Epithelial cell of prostate (primary cell): ENCODE measurements at places on chromosomes 7 and 10.

DNA sequence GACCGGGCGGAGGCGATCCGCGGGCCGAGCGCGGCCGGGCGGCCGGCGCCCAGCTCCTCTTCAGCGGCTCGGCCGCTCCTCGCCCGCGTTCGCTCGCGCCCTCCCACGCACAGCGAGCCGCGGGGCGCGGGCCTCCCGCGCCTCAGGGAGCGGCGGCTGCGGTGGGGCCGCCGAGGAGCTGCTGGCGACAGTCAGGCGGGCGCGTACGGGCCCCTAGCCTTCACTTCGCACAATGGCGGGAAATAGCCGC is at the start of gene MCMBP:
Gene MCMBP (minus strand): TSS at position 234 of the 250 bp plus-strand sequence. CDS start 259 bp downstream, outside the sequence.
- DNase-seq: no peak

- no peak for DNase-seq
Observed at GRCh38 chr7:19202599-19202998, 57.4 kb upstream of the FERD3L start.

- DNase-seq: no peak
Observed at GRCh38 chr10:11515596-11516430, 95.6 kb downstream of the USP6NL start.

- no peak for DNase-seq
Observed at GRCh38 chr10:117689566-117689965, 147.0 kb downstream of the EMX2 start.

GRCh38 chr10:31383810-31384588 is 65.0 kb downstream of the ZEB1 start:
- DNase-seq: no peak

DNA sequence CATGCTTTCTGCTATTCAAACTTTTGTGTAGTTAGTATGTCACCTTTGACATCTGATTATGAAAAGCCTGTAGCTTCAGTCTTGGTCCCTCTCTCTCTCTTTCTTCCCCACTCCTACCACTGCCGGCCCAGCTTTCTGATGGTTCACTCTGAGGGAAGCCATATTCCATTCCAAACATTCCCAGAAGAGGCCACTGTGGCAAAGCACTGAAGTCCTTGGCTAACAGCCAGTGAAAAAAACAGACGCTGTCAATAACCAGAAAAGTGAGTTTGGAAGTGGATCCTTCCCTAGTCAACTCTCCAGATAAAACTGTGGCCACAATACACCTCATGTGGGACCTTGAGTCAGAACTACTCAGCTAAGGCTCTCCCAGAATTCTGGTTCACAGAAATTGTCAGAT is 950.7 kb upstream of the PHF14 start:
- DNase-seq: no peak

GRCh38 chr10:62647375-62648092 is 157.0 kb upstream of the ADO start:
- no peak for DNase-seq

- no peak for DNase-seq
Observed at GRCh38 chr10:311901-312665, 176.8 kb downstream of the ZMYND11 start.

- DNase-seq: no peak
Observed at GRCh38 chr10:13291821-13292773, 7.8 kb downstream of the PHYH start.

DNA sequence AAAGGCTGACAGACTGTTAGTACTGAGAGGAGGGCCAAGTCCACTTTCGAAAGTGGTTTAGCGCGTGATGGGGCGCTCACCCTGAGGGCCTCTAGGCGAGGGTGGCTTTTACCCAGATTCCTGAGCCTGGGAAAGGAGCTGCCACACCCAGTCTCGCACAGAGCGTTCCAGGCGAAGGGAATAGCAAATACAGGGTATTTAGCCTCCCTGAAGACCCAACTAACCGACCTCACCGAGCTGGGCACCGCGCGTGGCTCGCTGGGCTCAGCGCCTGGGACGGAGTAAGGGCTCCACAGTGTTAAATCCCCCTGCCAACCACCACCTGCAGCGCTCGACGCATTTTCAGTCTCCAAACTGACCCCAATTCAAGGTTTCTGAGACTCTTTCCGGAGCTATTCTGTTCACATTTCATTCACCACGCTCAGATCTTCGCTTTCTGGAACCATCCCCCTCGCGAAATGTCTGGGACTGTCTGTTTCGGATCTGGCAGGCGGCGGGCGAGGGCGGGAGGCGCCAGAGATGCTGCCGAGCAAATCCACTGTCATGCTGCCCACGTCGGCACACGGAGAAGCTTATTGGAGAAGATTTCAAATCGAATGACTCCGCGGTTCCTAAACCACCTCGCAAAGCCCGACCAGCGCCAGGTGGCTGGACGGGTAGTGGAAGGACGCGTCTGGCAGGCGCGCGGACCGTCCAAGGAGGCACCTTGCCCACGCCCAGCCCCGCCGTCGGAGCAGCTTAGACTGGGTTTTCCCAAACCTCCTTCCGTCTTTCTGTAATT is 1.4 kb upstream of the OSBPL3 start:
- DNase-seq: no peak

- no peak for DNase-seq
Observed at GRCh38 chr10:47349941-47350371, 1.8 kb downstream of the RBP3 start.

DNA sequence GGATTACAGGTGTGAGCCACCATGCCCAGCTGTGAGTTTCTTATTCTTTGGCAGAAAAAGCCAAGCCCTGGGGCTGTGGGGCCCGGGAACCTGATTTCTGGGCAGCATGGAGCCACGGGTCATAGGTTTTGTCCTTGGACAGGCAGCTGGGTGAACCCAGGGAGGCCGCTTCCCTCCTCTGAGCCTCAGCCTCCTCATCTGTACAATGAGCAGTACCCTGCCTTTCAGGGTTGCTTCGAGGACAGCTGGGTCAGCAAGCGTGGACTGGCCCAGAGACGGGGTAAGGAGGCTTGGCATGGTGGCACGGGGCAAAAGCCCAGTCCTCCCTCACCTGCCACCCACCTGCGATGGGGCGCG is 84.1 kb upstream of the GNA12 start:
- no peak for DNase-seq

GRCh38 chr10:71547876-71548846 is 151.4 kb downstream of the CDH23 start:
- no peak for DNase-seq

GRCh38 chr7:3835109-3835508 is 534.1 kb downstream of the SDK1 start:
- peak; percentile 5 for DNase-seq

- DNase-seq: no peak
Observed at GRCh38 chr10:3701491-3701890, 83.5 kb downstream of the KLF6 start.

DNA sequence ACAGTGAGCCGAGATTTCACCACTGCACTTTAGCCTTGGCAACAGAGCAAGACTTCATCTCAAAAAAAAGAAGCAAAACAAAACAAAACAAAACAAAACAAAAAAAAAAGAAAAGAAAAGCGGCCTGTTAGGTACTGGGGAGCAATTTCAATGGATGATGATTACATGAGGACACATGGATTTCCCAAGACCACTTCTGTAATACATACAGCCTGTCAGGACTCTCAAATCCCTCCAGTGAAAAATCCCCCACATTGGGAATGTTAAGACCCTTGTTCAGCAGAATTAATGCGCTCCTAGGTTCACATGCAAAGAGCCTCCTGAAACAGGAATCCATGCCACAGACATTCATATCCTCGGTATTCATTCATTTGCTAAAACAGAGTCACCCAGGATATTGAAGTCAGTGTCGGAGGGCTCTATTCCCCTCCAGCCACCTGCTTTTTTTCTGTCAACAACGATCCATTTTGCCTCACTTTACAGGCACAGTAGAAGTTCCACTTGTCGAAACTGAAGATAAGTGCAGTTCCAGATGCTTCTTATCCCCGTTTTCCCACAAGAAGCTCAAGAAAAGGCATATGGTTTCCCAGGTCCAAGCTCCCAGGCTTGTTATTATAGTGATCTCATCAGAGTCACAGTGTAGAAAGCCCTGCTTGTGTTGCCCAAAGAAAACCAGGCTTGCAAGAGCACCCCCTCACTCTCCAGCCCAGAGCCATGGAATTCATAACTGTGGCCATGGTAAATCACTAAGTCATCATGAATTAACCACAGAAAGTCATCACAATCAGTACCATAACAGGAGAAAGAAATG is 20.2 kb downstream of the SLC16A12 start:
- peak; percentile 40 for DNase-seq

DNA sequence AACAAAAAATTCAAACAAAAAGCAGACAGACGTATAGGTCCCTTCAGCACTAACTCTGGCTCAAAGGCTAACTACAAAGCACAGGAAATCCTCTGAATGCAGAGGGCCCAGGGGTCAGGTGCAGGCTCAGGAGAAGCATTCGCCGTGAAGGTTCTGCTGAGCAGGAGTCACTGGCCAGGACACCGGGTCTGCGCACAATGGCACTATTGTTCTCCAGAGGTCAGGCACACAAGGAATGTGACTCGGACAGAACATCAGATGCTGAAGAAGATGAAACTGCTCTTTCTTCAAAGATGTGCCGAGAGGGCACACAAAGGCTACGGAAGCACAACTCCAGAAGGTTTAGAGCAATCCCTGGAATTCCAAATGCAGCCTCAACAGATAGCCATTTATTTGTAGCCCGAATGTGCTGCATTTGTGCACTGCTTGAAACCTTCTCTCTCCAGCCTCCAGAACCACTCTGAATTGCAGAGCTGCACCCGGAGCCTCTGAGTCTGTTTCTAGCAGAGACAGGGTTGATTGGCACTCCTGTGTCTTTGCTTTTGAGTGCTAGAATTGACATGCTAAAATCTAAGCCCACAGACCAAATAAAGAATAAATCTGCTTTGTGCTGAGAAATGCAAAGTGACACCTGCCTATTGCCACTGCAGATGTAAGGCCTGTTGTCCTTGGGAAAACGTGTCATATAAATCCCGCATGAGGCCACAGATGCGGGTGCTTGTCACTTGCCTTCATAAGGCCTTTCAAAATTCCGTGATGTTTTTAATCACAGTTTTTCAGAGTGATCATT is 85.4 kb upstream of the AFAP1L2 start:
- no peak for DNase-seq

DNA sequence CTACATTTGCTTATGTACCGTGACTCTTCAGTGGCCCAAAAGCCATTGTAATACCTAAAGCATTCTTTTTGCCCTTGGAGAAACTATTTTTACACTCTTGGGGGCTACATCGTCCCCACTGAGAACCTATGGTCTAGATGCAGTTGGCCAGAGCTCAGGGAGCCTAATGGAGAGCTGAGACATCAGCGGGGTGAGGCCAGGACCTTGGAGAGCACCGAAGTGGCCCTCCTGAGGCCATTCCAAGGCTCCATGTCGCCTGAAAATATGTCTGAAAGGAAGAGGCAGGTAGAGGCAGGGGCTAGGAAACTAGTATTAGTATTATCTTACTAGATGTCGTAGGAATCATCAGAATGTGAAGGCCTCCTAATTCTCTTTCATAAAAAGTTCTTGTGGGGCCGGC is 4.9 kb downstream of the PKD2L1 start:
- DNase-seq: no peak

DNA sequence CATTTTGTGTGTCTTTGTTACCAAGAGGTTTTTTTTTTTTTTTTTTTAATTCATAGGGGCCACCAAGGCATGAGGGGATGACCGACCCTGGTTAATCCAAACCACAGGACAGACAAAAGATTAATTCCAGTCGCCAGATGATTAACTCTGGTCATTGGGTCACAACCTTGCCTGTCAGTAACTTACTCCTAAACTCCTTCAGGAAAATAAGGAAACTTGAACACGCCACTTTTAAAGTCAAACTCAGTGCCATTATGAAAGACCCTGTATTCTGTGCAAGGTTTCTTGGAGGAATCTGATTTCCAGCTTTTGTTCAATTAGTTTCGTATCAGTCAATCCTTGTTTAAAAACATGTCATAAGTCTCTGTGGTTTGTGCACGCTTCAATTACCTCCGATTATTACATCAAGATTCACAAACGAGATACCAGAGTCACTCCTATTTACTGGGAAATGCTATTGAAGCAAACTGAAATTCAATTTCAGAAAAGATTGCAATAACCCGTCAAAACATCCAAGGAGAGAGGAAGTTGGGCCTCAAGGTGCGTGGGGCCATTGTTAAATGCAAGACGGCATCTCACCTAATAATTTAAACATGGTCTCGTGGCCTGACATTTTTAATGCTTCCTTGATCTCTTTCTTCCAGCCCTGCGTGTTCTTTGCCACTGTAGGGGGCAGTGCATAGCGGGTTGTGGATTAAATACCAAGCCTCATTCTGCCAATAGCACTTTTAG is 44.0 kb downstream of the NRP1 start:
- no peak for DNase-seq

GRCh38 chr10:61642676-61643075 is 20.1 kb upstream of the CABCOCO1 start:
- no peak for DNase-seq

GRCh38 chr10:70435241-70436085 is 6.0 kb downstream of the NODAL start:
- no peak for DNase-seq

GRCh38 chr7:50795831-50796230 is 13.1 kb upstream of the GRB10 start:
- no peak for DNase-seq

GRCh38 chr10:64773357-64773756 is 1252.2 kb downstream of the REEP3 start:
- no peak for DNase-seq

DNA sequence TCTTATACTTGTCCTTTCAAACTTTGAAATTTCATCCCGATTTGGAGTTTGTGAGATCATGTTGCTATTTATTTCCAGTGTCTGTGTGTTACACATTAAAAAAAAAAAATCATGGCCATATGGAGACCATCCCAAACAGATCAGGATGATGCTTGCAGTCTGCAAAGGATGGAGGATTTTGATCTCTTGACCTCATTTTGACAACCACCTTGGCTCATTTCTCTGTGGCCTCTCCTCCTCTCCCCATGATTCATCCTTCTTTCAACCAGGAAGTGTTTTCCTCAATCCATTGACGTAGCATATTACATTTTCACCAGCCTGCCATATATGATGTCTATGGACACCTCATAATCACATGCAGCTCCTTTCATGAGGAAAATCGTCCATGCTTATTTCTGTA is 68.9 kb upstream of the INSYN2A start:
- no peak for DNase-seq

- no peak for DNase-seq
Observed at GRCh38 chr10:1420661-1421362, 316.5 kb downstream of the ADARB2 start.

- DNase-seq: no peak
Observed at GRCh38 chr10:35299016-35299415, 37.3 kb upstream of the CCNY start.

GRCh38 chr7:111103678-111104274 is 12.8 kb downstream of the LRRN3 start:
- no peak for DNase-seq

DNA sequence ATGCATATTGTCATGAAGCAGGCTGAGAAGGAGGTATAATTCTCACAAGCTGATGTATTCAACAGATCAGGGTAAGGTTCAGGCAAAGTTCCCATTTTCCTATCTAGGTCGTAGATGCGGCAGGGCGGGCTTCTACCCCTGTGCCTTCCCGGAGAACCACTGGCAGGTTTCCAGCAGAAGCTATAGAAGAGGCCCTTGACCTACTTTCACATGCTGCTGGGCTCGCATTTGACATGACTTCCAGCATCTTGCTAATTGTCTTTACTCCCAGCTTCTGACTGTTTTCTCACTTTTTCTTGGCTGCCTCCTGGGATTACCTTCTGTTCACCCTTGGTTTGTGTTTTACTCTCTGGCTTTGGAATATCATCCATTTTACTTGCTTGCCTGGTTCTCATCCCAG is 32.6 kb upstream of the ORC5 start:
- DNase-seq: no peak

GRCh38 chr10:71419002-71419540 is 22.4 kb downstream of the CDH23 start:
- no peak for DNase-seq
